ENCODE measurements at places on chromosomes 1 and 21. TPM values are rescaled to one million over a fixed set of nuclear protein-coding genes. Genes with fewer than 3 reads are reported as not detected.
A peak's percentile ranks its signal among the peaks of the same experiment; 100 is the strongest.

DNA sequence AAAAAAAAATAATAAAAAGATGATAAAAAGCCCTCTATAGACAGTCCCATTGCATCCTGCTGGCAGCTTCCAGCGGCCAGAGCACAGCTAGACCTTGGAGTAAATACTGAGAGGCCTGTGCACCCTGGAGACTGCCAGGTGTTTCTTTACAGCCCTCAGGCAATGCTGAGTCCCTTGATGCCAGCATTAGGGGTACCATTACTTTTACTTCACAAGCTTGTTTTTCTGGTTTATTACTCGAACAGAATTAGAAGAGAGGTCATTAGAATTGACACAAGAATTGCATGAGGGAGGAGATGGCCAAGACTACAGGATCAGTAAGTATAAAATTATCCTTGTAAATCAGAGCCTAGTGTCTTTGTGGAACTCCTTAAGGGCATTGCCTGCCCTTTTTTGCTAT is 43.6 kb downstream of the AKNAD1 start:
- no peak for DNase-seq

C1orf185 gene
- total RNA-seq, result not detected

- DNase-seq, result no peak
Measured at GRCh38 chr1:55717111-55717510, 501.9 kb upstream of the USP24 start.

- DNase-seq, result no peak
Measured at GRCh38 chr1:191876631-191877030, 281.6 kb upstream of the RGS18 start.

DNA sequence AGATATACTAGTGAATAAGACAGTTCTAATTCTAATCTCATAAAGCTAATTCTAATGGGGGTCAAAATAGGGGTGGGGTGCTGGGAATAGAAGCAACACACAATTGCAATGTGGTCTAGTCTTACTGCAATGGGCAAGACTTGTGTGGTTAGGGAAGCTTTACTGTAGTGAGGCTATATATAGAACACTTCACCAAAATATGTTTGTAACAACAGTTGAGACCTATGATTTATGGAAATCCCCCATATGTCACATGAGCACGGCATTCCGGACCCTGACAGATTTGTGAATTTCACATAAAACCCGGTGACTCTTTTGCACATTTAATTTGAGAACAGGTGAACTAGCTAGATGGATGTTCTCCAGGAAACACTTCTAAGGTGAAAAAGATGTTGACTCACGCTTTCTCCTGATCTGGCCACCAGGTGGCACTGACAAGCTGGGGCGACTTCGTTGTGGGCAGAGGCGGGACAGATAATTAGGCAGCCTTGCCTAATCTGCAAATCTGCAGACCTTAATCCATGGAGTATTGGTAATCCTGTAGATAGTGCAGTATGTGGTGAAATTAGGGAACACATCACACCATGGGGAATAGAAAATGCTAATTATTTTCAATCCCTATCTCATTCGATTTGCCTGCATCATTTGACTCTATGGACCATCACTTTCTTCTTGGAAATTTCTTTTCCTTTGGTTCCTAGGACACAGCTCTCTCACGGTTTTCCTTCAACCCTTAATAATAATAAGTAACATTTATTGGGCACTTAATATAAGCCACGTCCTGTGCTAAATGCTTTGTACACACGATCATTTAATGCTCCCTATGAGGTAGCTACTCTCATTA is 37.7 kb downstream of the KIAA0040 start:
- DNase-seq, result peak; percentile 67

OR2T2 gene
- not detected for total RNA-seq

DNA sequence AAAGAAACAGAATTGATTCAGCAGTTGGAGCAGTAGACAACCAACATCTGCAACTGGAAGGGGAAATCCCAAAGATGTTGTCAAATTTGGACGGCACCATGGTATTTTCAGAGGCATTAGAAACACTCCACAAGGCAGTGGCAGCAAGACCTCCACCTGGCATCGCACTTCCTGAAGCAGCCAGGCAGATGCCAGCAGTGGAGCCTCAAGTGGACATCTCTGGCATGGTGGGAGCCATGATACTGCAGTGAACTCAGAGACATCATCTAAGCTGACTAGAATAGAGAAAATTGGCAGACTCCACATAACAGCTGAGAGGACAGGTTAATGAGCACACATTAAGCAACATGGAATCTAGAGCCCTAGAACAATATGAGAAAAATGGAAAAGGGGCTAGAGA is 33.9 kb upstream of the RGS8 start:
- no peak for DNase-seq

RHD gene
- not detected for total RNA-seq

DNA sequence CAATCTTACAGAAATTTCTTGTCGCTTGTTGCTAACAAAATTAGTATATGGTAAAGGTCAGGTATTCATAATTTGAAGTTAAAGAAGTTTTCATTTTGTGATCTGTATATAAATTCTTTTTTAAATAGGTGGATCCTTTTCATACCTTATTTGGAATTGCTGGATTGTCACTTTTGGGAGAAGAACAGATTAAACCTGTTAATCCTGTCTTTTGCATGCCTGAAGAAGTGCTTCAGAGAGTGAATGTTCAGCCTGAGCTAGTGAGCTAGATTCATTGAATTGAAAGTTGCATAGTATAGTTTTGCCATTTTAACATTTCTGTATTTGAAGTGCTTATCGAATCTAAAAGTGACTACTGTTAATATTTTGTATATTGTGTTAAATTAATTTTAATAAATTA is 2.3 kb upstream of the MSH4 start:
- no peak for DNase-seq

MYBPH gene
- not detected for total RNA-seq

DNA sequence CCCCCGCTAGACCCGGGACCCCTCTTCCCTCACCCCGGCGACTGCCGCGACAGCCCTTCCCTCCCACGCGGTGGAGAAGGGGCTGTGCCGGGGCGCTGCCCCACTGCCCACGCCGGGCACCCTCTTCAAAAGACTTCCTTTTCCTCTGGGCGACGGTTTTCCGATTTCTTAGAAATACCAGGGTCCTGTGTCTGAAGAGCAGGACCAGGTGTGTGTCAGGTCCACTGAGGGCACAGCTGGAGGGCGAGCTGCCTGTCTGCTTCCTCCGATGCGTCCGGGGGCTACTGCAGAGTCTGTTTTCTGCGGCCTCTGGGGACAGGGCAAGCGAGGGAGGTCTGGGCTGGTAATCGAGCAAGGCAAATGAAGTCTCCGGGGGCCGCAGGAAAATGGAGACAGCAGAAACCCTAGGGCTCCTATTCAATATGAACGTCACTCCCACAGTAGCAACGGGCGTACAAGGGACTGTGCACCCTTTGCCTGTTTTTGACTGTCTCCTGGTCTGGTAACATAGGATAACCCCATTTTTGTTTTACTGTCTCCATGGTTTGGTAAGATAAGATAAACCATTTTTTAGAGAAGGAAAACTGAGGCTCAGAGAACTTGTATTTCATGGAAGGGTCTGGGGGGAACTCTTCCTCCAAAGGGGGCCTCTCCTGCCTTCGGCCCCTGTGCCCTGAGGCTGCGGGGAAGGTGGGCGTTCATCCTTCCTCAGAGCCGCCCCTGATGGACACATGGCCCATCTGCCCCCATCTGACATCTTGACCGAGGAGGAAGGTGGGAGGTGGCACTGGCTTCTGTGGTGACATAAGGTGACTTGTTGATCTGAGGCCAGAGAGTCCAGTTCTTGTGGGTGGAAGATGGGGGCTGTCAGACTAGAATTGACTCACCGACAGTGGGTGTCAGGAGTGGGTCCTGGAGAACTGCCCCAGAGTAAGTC is 970 bp downstream of the TNFRSF1B start:
- DNase-seq, result no peak

CFAP57 gene
- total RNA-seq, result 0.13 TPM

GRCh38 chr1:178581351-178582303 is 68.7 kb downstream of the TEX35 start:
- no peak for DNase-seq

DNA sequence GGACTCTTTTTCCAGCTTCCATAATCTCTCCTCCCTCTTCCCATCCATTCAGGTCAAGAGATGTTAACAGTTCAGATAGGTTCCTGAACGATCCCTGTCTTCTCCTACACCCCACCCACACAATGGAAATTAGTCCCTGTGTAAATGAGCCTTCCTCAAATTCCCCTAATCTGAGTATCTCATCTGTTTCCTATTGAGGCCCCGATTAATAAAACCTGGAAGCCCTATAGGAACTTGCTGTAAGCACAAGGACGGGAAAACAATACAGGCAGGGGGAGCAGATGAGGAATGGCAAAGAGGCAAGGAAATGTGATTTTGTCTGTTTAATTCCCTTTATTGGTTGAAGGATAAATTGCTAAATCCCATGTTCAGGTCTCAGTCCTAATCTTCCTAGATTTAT is 7.1 kb upstream of the GPX7 start:
- no peak for DNase-seq

DNA sequence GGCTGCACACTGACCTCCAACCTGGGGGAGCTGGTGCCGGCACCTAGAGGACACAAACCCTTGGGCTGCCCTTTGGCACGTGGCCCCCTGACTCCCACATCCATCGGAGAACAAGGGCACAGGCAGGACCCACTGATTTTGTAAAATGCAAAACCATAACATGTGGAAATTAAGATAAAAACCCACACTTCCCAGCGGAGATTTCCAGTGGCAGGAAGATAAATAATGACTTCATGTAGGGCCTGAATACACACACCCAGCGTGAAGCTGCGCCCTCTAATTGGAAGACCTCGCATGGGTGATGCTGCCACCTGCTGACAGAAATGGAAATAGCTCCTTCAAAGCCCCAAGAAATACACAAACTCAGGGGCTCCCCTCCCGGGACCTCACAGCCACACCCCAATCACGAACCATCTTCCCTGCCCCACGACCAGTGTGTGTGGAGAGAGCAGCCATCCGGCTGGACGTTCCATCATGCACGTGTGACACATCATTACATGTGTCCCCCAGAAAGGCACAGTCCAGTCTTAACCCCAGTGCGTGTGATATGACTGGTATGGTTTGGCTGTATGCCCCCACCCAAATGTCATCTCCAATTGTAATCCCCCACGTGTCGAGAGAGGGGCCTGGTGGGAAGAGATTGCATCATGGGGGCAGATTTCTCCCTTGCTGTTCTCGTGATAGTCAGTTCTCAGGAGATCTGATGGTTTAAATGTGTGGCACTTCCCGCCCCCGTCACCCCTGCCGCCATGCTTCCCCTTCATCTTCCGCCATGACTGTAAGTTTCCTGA is 5.7 kb upstream of the TPRG1L start:
- DNase-seq, result peak; percentile 77

C1orf141 gene
- total RNA-seq, result not detected

TSTD1 gene
- 21.6 TPM for total RNA-seq

DNA sequence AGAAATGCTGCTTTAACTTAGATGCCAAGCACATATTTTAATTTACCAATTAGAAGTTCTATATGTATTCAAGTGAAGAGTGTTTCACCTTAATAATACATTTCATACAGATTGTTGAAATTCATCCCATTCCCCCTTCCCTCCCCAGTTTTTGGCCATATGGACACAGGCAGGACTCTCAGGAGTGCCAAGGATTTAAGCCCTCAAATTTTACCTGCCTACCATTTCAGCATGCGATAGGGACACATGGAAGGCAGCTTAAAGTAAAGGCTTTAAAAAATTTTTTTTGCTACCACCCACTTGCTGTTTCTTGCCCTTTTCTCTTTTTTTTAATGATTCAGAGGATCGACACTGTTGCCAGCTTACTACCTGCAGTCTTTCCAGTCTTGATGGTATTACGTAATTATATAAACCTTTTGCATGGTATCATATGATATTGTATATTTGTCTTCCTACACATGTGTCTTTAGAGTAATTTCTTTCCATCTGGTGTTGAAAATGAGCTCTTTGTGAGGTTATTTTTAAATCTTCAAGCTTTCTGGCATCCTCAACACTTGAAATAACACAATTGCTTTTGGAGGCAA is 7.0 kb downstream of the EPB41 start:
- DNase-seq, result no peak

DNA sequence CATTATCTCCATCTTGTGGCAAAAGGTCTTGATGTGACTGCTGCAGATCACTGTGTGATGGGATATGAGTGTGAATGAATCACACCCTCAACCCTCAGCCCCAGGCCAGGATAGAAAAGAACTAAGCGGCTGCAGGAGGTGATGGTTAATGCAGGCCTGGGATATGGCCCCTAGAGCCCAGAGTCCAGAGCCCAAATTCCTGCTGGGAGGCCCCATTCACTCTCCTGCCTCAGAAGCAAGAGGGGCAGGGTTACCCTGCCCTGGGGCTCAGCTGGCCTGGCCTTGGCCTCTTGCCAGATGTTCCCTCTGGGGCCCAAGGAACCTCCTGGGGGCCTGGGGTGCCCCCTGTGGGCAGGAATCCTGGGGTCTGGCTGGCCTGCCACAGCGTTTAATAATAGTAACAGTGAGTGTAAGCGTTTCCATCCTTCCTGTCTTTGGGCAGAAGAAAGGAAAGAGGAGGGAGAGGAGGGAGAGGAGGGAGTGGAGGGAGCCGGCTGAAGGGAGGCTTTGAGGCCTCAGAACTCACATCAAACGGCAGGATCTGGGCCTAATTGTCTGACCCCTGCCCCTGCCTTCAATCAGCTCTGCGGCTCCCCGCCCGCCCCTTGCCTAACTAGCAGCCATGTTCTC is 26.2 kb downstream of the DMAP1 start:
- DNase-seq, result no peak

HSD3B2 gene
- total RNA-seq, result not detected

GRCh38 chr1:208242941-208243526 is 1.1 kb downstream of the PLXNA2 start:
- no peak for DNase-seq

GRCh38 chr1:201026234-201026633 is 2.7 kb upstream of the KIF21B start:
- no peak for DNase-seq

DNA sequence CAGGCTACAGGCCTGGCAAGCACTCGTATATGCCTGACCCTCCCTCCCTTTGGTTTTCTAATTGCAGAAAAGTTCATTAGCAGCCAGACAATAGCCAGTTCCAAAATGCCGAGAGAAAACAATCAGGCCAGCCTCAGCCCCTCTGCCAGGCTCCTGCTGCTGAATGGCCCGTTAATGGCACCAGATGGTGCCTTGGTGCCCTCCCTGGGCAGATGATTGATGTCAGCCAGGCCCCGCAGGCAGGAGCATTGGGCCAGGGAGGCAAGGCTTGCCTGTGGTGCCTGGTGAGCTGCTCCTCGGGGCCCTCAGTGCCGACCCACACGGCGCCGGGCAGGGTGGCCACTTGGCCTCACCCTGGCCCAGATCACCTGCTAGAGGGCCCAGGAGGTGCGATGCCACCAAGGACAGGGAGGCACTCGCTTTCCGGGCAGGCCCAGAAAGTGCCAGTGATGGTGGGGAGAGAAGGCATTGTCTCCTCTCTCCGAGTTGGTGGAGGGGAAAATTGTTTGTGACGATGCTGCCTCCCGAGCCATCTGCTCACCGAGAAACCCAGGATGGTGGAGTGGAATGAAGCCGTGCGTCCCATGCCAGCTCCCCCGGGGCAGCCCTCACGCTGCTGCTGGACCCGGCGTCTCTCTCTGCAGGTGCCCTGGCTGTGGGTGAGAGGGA is 28.1 kb downstream of the QSOX1 start:
- DNase-seq, result no peak

GRCh38 chr1:98677288-98677687 is 15.8 kb downstream of the SNX7 start:
- no peak for DNase-seq

All from left cardiac atrium (tissue), 4 donors.